Body of pancreas (tissue), 4 donors: ENCODE measurements at places on chromosomes 1 and 21. TPM values are rescaled to one million over a fixed set of nuclear protein-coding genes. Genes with fewer than 3 reads are reported as not detected.

Gene NID1
- 28.5 TPM for total RNA-seq

Gene CD101
- 0.26 TPM for total RNA-seq

Gene C1orf94
- not detected for total RNA-seq

Gene VWA5B1
- not detected for total RNA-seq

Gene POU2F1
- 6.2 TPM for total RNA-seq

Gene NBPF6
- not detected for total RNA-seq

Gene ARTN
- 1.3 TPM for total RNA-seq

Gene GBP6
- not detected for total RNA-seq

Gene OR14K1
- not detected for total RNA-seq

Gene SH3BGR
- total RNA-seq = not detected

Gene GUCA2B
- total RNA-seq = not detected

Gene DCDC2B
- not detected for total RNA-seq

DNA sequence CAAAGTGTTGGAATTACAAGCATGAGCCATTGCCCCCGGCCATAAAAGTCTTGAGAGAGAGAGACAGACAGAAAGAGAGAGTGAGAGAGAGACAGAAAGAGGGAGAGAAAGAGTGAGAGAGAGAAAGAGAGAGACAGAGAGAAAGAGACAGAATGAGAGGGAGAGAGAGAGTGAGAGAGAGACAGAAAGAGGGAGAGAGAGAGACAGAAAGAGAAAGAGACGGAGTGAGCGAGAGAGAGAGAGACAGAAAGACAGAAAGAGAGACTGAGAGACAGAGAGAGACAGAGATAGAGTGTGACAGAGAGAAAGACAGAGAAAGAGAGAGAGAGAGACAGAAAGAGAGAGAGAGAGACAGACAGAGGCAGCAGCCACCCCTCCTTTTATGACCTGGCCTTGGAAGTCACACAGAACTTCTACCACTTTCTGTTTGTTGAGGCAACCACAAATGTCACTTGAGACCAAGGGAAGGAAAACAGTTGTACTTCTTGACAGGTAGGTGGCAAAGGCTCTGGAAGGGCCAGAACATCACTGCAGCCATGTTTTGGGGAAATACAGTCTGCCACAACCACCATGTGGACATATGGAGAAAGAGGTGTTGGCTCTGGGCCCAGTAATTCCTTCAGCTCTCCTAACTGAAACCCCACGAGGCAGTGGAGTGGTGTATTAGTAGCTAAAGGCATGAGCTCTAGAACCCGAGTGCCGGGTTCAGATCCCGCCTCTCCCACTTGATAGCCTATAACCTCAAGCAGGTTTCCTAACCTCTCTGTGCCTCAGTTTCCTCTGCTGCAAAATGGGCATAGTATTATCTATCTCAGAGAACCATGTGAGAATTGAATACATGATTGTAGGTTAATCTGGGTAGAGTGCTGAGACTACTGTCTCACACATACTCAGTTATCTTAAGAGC, 50.6 kb downstream of the TNFRSF8 start:
- H3K27ac ChIP-seq = no peak overlapping the region
- no peaks in the 10 kb centered on the region for H3K27me3 ChIP-seq
- H3K4me1 ChIP-seq = no peaks in the 10 kb centered on the region
- no peaks in the 10 kb centered on the region for H3K36me3 ChIP-seq

GRCh38 chr1:235239851-235240250, 78.8 kb upstream of the RBM34 start:
- no peaks in the 10 kb centered on the region for H3K36me3 ChIP-seq
- H3K4me3 ChIP-seq = no peak overlapping the region
- H3K27ac ChIP-seq = no peak overlapping the region
- DNase-seq = no peak
- H3K27me3 ChIP-seq = no peaks in the 10 kb centered on the region
- no peaks in the 10 kb centered on the region for H3K4me1 ChIP-seq

GRCh38 chr1:200739702-200740570, 1.2 kb downstream of the CAMSAP2 start:
- H3K27ac ChIP-seq = peak overlapping the region; percentile 92
- H3K27me3 ChIP-seq = no peaks in the 10 kb centered on the region
- H3K4me1 ChIP-seq = peaks cover 30% of the 10 kb centered on the region
- no peaks in the 10 kb centered on the region for H3K36me3 ChIP-seq

DNA sequence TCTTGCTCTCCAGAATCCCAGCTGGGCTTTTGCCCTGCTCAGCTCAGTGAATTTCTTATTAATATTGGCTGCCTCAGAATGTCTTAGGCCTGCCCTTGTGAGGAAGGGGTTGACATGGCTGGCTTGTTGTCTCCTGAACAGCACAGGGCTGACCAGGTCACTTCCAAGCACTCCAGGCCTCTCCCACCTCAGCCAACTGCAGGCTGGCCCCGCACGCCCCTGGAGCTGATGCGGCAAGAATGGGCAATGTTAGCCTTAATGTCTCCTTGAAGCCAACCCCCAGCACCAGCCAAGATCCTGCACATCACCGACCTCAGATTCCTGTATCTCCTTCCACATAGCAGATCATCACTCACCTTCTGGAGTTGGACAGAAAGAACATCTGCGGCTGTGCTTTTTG, 598.6 kb downstream of the AJAP1 start:
- no peaks in the 10 kb centered on the region for H3K27me3 ChIP-seq
- no peak overlapping the region for H3K27ac ChIP-seq
- no peak for DNase-seq
- H3K36me3 ChIP-seq = no peaks in the 10 kb centered on the region
- no peaks in the 10 kb centered on the region for H3K4me1 ChIP-seq

GRCh38 chr21:42818328-42818749, 61.0 kb downstream of the WDR4 start:
- H3K36me3 ChIP-seq = no peaks in the 10 kb centered on the region
- DNase-seq = peak; percentile 65
- H3K4me3 ChIP-seq = no peak overlapping the region
- H3K27me3 ChIP-seq = no peaks in the 10 kb centered on the region

DNA sequence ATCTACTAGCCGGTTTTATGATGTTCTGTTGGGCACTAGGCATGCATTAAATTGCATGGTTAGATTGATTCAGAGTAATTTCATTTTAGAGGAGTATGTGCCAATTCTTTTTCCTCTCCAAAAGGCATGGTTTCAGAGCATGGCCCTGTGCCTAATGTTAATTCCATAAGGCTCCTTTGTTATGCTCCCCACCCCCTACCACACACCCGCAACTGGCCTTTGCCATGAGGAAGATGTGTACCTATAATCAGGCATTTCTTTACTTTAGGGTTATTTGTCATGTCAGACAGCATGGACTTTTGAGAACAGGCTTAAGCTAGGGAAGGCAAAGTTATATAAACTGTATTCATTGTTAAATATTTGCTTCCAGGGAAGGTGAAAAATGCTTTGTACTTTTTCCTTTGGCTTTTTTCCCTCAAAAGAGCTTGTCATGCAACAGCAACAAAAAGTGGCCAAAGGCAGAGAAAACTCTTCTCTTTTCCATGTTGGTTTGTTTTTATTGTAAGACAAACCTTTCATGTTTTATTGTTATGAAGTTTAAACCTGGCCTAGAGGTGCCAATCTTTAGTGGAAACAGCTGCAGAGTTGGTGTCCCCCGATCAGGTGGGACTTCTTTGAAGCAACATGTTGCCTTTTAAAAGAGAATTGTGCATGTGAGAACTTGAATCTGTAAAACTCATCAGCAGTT, 24.3 kb upstream of the NBL1 start:
- no peaks in the 10 kb centered on the region for H3K27me3 ChIP-seq
- H3K4me3 ChIP-seq = no peak overlapping the region
- no peaks in the 10 kb centered on the region for H3K36me3 ChIP-seq
- peak overlapping the region; percentile 35 for H3K27ac ChIP-seq
- peaks cover 43% of the 10 kb centered on the region for H3K4me1 ChIP-seq

- no peak overlapping the region for H3K27ac ChIP-seq
- no peak overlapping the region for H3K4me3 ChIP-seq
- H3K27me3 ChIP-seq = no peaks in the 10 kb centered on the region
- H3K4me1 ChIP-seq = peaks cover 7% of the 10 kb centered on the region
Measured at GRCh38 chr1:2381741-2382620, 9.4 kb downstream of the MORN1 start.

- no peaks in the 10 kb centered on the region for H3K27me3 ChIP-seq
- DNase-seq = no peak
- H3K4me3 ChIP-seq = no peak overlapping the region
- H3K4me1 ChIP-seq = no peaks in the 10 kb centered on the region
- H3K36me3 ChIP-seq = peaks cover 5% of the 10 kb centered on the region
- no peak overlapping the region for H3K27ac ChIP-seq
Measured at GRCh38 chr1:68132426-68133130, 82.2 kb upstream of the DIRAS3 start.

DNA sequence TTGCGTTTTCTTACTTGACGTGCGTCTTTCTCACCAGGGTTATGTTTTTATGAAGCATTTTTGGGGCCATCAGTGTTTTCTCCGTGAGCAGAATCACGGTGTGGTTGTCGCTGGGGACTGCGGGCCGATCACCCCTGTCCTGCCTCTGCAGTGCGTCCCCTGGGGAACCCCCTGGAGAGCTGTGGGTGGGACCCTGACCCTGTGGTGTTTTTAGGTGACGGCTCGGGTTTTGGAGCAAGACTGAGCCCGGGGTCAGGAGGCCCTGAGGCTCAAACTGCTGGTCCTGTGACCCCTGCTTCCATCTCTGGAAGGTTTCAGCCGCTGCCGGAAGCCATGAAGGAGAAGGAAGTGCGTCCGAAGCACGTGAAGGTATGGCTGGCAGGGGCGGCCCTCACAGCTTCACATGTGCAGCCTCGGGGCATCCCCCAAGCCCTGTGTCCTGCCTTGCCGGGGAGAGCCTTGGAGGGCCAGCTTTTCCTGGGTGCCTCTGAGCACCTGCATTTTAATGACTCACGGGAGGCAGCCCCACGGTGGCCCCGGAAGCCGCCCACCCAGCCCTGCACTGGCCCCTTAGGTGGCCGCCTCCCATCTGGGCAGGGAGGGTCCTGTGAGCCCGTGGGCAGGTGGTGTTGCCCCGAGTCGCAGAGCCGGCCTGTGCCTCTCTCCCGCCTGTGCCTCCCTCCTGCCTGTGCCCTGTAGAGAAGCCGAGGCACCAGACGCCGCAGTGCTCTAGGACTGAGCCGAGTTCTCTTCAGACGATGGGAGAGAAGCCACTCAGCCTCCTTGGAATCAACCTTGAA, 36.7 kb upstream of the DIP2A start:
- H3K27me3 ChIP-seq = no peaks in the 10 kb centered on the region
- H3K27ac ChIP-seq = no peak overlapping the region
- H3K4me3 ChIP-seq = no peak overlapping the region
- no peaks in the 10 kb centered on the region for H3K36me3 ChIP-seq
- no peak for DNase-seq

DNA sequence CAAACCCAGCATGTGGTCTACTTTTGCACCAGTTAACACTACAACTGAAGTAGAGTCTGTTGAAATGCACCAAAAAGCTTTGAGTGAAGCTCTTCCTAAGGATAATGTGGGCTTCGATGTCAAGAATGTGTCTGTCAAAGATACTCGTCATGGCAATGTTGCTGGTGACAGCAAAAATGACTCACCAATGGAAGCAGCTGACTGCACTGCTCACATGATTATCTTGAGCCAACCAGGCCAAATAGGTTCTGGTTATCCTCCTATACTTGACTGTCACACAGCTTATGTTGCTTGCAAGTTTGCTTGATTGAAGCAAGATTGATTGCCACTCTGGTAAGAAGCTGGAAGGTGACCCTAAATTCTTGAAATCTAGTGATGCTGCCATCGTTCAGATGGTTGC, 85.2 kb downstream of the DENND1B start:
- no peaks in the 10 kb centered on the region for H3K27me3 ChIP-seq
- DNase-seq = no peak
- no peak overlapping the region for H3K27ac ChIP-seq
- H3K4me1 ChIP-seq = peaks cover 32% of the 10 kb centered on the region
- H3K4me3 ChIP-seq = no peak overlapping the region
- H3K36me3 ChIP-seq = no peaks in the 10 kb centered on the region

DNA sequence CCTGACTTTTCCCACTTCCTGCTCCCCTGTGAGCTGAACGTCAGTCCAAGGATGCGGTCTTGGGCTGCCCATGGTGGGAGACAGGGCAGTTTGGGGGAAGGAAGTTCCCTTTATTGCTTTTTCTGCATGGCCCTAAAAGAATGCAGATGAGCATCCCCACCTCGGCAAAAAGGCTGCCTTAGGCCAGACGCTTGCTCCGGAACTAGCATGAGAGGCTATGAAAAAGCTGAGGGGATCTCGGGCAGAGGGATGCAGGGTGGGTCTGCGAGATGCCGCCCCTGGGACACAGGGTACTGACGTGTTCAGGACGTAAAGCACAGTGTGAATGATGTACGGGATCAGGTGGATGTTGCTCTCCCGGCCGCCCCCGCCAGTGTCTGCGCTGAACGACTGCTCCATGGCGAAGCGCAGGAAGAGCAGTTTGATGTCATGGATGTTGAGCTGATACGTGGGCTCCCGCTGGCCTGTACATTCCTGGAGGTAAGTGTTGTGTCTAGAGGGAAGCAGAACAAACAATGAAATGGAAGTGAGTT, 125.8 kb downstream of the UBR4 start:
- H3K36me3 ChIP-seq = peaks cover 18% of the 10 kb centered on the region
- H3K4me1 ChIP-seq = peaks cover 52% of the 10 kb centered on the region
- no peak overlapping the region for H3K4me3 ChIP-seq
- no peaks in the 10 kb centered on the region for H3K27me3 ChIP-seq
- H3K27ac ChIP-seq = no peak overlapping the region

DNA sequence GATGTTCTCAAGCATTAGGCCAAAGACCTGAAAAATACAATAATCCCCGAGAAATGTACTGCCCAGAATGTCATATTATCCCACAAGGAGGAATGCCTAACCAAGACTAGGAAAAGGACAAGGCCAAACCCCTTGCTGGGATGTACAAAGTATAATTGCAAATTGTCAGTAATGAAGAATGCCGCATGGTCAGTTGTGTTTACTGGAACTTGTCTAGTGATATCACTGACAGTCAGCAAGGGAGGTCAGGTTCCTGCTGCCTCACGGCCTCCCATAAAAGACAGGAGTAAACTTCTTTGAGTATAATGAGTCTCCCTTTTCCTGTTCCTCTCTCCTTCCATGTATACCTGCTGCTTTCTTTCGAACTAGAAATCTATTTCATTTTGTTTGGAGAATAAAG, 222.8 kb downstream of the RHOU start:
- no peak overlapping the region for H3K27ac ChIP-seq
- DNase-seq = no peak
- no peaks in the 10 kb centered on the region for H3K36me3 ChIP-seq
- no peaks in the 10 kb centered on the region for H3K27me3 ChIP-seq

- H3K27ac ChIP-seq = no peak overlapping the region
- no peak for DNase-seq
- no peaks in the 10 kb centered on the region for H3K36me3 ChIP-seq
- peaks cover 57% of the 10 kb centered on the region for H3K4me1 ChIP-seq
- H3K4me3 ChIP-seq = no peak overlapping the region
- no peaks in the 10 kb centered on the region for H3K27me3 ChIP-seq
Measured at GRCh38 chr1:63951059-63951946, 177.5 kb downstream of the ROR1 start.
